Stimulated activated CD4-positive, alpha-beta T cell treated with anti-CD3 and anti-CD28 coated beads, Interleukin-12 subunit alpha, Interleukin-12 subunit beta, amount 100 ng/mL, for 48 hours (primary cell): ENCODE measurements at places on chromosomes 11 and 22.

DNA sequence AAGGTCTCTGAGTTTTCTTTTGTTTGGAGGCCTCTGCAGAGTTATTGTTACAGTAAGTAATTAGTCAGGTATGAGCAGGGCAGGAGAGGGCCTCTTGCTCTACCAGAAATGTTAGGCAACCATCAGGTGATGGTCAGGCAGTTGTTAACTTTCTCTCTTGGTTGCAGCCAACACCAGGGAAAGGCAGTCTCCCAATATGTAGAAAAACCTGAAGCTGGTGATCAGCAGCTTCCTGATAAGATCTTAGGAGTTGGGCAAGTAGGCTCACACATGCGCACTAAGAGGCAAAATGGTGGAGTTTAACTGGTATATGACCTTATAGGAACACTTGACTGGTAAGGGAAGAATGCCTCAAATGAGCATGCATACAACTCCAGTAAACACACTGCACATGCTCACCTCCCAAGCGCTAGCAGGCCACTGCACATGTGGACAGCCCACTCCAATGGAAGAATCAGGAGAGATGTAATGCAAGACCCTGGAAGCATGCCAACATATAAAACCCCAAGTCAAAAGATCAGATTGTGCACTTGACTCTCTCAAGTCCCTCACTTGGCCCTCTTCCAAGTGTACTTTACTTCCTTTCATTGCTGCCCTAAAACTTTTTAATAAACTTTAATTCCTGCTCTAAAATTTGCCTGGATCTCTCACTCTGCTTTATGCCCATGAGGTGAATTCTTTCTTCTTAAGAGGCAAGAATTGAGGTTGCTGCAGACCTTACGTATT, 23.7 kb upstream of the SLC35F2 start:
- DNase-seq = no peak

DNA sequence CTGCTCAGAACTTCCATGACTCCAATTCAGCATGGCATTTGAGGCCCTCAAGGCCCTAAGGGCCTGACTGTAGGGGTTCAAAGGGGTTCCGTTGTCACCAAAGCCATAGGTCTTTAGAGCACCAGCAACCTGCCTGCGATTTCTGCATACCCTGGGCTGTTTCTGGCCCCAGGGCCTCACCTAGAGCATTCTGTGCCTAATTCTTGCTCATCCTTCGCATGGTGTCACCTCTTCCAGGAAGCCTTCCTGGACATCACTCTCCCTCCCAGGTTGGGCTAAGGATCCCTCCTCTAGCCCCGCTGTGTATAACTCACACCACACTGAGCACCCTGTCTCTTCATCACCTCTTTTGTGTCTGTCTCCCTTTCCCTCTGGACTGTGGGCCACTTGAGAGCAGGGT, 194.3 kb downstream of the CEP164 start:
- DNase-seq = no peak

DNA sequence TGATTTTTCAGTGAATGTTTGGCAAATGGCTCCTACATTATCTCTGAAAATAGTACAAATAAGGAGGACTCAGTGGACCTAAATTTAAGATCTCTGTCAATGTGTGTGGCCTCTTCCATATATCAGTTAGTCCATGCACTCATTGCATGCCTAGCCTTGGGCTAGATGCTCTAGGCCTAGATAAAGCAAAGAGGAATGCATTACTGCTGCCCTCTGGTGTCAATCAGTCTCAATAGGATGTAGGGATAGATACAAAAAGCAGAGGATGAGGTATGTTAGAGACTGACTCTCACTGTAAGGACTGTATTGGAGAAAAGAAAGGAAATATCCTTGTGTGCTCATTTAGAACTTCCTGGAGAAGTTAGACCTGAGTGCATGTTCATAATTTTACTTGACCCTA, 42.0 kb downstream of the MS4A2 start:
- no peak for DNase-seq

DNA sequence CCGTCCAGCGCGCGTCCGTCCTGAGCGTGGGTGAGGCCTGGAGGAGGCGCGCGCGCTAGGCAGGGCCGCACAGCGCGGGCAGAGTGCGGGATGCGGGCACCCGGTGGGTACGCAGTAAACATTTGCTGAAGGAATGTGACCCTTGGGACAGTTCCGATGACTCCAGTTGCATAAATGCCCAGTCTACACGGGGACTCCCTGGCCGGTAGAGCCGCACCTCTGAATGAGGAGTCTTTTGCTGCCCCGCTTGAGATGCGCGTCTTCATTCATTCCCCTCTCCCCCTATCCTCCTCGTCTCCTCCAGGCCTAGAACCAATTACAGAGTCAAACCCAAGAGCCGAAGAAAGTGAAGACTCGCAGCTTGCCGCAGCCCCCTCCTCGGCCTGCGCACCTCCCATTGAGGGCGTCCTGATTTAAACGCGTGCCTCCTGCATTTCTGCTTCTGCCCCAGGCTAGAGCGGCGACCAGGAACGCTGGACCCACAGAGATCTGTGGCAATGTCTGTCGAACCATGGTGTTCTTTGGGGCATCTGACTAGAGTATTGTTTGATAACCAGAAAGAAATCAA, 729 bp upstream of the CHKB start:
- no peak for DNase-seq

DNA sequence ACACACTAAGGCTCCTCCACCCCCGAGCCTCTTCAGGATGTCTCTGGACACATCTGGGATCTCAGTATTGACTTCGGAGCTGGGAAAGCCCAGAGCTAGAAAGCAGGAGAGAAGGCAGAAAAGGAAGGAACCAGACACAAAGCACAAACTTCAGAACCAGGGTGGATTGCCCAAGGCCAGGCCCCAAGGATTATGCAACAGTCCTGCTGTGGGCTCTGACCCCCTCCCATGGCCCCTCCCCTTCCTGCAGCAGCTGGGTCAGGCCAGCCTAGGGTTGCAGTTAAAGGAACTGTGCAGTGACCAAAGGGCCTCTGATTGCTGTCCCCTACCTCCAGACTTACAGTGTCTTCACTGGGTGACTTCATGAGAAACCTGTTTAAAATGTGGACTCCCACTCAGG, 5.3 kb downstream of the KCNE3 start:
- DNase-seq = no peak

DNA sequence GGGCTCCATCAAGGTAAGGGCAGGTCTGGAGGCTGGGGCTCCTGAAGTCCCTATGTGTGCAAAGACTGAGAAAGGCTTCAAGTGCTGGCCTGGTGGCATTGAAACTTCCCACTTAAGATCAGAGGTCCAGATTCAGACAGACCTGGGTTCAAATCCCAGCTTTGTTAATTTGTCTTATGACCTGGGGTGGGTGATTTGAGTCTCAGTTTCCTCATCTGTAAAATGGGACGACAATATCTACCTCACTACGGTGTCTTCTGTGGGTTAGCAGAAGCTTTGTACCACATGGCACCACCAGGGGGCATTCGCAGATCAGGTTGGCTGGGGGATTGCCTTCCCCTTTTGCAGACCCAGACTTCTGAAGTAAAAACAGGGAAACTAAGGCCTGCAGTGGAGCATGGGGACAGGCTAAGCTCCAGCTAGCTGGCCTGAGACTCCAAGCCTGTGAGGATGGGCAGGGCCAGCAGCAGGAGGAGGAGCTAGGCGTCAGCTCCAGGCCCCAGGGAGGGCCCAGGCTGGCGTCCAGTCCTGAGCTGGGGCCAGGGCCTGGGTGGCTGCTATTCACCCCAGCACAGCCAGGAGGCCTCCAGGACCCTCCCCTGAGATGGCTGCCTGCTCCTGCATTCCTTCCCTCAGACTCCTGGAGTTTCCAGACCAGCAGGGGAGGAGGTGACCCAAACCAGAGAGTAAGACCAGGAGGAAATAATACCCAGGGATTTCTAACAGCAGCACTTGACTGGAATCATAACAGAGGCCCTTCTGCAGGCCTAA, 1.5 kb downstream of the CASTOR1 start:
- peak; percentile 94 for DNase-seq

- no peak for DNase-seq
Measured at GRCh38 chr22:32475468-32476010, 928 bp downstream of the FBXO7 start.

DNA sequence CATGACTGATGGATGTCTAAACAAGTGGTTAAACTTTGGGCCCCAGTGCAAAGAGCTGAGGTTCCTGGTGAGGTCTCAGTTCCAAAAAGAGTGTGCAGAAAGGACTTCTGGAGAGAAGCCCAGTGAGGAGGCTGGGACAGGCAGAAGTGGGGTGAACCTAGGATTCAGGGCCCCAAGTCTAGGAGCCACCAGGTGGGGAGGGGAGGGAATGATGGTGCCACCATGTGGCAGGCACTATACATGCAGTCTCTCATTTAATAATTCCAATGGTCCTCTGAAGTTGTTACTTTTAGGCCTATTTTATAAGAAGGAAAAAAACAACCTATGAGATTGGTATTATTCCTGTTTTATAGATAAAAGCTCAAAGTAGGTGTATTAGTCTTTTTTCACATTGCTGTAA, 102.0 kb downstream of the INSC start:
- DNase-seq = no peak

DNA sequence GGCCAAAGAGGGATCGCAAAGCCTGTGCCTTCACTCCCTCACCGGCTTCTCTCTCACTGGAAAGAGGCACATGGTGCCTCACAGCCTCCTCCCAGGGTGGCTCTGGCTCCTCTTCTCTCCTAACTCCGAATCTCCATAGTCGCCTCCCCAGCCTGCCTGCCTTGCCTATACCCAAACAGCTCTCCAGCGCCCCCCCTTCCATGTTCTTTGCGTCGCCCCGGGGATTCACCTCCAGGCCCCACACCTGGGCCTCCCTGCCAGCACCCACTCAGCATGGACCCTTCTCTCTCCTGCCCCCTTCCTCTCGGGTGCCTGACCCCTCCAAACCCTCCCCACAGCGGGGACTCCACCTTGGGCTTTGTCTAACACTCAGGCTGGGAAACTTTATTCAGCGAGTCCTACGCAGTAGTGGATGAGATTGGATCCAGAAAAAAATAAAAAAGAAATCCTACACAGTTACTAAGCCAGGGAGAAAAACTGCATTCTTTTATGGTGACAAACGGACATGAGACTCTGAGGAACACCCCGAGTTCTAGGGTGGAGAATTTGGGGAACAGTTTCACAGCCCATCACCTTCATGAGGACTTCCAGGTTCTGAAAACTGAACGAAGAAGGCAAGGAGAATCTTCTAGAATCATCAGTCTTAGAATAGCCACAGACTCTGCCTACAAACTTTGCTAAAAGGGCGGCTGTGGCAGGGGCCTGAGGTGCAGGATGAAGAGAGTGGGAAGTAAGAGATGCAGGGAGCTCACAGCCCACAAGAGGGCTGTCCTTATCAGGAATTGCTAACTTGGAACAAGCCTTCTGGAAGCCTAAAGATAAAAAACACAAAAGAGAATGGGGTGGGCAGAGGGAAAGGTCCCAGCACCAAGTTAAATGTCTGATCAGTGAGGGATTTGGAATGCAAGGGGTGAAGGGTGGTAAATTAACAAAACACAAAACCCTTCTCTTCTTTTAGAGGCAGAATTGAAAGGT, 5.3 kb downstream of the PPM1F start:
- no peak for DNase-seq

DNA sequence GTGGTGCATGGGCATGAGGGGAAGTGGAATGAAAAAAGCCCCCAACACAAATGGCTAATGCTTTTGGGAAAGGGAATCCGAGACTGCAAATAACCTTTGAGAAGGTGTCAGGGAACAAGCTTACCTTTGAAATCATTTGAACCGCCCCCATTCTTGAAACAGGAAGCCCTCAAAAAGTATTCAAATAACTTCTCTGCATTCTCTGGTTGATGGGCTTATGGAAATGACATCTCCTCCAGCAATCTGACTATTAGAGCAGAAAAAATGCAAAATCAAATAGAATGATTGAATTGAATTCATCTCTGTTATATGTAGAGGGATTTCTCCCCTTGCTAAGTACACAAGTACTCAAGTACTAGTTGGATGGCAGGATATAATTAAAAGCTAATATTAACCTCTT, 409.9 kb downstream of the TMEM135 start:
- DNase-seq = no peak

GRCh38 chr11:81070948-81071347, 1630.1 kb upstream of the TENM4 start:
- no peak for DNase-seq

GRCh38 chr11:83156996-83157593, at the start of gene PCF11:
Gene PCF11, plus strand, starts transcription at chr11:83157131. Its CDS starts 309 bp downstream, at chr11:83157440.
- DNase-seq = no peak

DNA sequence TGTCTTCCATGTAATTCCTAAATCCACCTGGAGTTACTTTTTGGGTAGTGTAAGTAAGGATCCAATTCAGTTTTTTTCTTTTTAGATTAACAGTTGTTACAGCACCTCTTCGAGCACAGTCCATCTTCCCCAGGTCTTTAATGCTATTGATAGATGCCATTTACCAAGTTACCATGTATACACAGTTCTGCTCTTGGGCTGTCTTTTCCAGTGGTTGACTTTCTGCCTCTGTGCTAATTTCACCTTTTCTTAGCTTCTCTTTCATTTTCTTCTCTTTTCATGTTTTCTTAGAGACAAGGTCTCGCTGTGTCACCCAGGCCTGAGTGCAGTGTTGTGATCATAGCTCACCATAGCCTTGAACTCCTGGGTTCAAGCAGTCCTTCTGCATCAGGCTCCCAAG, 12.0 kb downstream of the ATXN10 start:
- no peak for DNase-seq

GRCh38 chr11:104798789-104799188, 99.5 kb downstream of the CASP12 start:
- DNase-seq = no peak

DNA sequence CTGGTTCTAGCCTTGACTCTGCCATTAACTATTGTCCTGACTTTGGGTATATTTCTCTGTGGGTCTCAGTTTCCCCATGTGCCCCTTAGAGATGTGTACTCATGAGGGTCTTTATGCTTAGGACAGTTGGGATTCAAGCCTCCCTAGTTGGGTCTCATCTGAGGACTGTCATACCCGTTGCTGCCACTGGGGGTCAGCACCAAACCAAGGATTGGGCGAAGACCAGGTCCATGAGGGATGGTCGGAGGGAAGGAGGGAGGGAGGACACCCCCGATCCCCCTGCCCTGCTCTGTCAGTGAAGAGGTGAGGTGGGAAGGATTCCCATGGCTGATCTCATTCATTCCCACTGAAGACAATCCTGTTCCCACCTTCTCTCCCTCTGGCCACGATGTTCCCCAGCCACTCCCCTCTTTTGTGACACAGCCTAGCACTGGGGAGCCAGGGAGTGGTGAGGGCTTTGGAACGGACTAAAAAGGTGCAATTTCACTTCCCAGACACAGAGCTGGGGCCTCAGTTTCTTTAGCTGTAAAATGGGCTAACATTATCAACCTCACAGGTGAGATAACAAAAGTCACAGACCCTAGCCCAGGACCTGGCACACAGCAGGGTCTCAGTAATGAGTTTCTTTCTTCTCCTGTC, 12.4 kb upstream of the KLHL35 start:
- peak; percentile 83 for DNase-seq

- no peak for DNase-seq
Measured at GRCh38 chr22:27880778-27881394, 38.2 kb downstream of the PITPNB start.
